ENCODE measurements at places on chromosomes 6 and 20. TPM values are rescaled to one million over a fixed set of nuclear protein-coding genes. Genes with fewer than 3 reads are reported as not detected.

GRCh38 chr6:168533414-168533813 is 92.4 kb downstream of the SMOC2 start:
- H3K27ac ChIP-seq = no peak overlapping the region
- no peaks in the 10 kb centered on the region for H3K27me3 ChIP-seq
- DNase-seq = no peak
- no peak overlapping the region for H3K4me3 ChIP-seq
- no peaks in the 10 kb centered on the region for H3K4me1 ChIP-seq
- no peaks in the 10 kb centered on the region for H3K36me3 ChIP-seq

- no peaks in the 10 kb centered on the region for H3K4me1 ChIP-seq
- DNase-seq = no peak
- H3K4me3 ChIP-seq = no peak overlapping the region
- H3K27ac ChIP-seq = no peak overlapping the region
- no peaks in the 10 kb centered on the region for H3K27me3 ChIP-seq
Measured at GRCh38 chr20:5776077-5776476, 25.9 kb downstream of the SHLD1 start.

DNA sequence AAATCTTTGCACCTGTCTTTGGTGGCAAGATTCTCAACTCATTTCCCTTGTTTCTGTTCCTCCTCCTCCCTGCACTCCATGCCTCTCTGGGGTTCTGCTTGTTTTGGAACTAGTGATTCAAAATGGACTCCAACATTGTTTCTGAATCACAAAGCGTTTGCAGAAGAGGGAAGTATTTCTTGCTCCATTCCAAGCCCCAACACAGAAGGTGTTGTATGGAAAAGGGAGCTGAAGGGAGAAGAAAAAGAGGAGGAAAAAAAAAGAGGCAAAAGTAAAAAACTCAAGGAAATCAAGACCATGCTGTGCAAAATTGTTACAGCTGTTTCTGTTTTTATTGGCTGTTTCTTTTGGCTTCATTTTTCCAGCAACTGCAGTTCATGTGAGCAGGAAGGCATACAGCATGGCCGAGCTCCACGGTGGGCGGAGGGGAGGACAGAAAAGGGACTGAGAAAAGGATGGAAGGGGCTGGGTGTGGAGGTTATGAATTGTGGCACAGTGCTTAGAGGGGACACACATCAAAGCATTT is 66.9 kb upstream of the PRL start:
- no peak overlapping the region for H3K27ac ChIP-seq
- no peaks in the 10 kb centered on the region for H3K27me3 ChIP-seq
- no peak overlapping the region for H3K4me3 ChIP-seq
- no peak for DNase-seq
- H3K36me3 ChIP-seq = no peaks in the 10 kb centered on the region
- no peaks in the 10 kb centered on the region for H3K4me1 ChIP-seq

DNA sequence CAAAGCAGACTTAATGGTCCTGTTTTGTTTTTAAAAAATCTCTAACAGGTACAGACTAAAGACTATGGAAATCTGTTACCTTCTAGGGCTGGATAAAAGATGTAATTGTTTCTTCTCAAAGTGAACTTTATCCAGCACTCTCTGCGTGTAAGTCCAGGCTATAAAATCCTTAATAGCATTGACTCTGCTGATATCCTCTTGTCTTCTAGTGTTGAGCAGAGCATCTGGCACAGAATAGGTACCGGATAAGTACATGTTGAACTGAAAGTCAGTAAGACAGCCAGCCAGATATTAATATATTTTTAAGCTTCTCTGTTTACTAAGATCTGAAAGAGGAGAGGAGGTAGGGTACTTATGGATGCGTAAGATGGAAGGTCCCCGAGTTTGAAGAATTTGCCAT is 262.3 kb downstream of the TBC1D7 start:
- H3K36me3 ChIP-seq = peaks cover 4% of the 10 kb centered on the region
- H3K4me3 ChIP-seq = no peak overlapping the region

DNA sequence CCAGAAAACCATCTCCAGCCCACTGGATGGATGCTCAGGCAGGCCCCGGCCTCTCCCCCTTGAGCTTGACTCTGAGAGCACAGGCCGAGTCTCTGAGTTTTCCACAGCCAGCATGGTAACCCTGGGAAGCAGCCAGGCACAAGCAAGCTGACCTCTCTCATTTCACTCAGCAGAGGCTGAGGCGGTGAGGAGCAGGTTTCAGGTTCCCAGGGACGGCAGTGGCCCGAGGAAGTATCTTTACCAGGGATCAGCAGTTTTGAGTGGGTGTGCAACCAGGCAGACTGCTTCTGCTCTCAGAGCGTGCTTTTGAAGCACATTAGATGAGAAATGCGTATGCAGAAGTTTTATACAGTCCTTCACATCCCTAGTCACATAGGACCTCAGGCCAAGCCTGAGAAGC is 12.6 kb downstream of the HCK start:
- H3K36me3 ChIP-seq = no peaks in the 10 kb centered on the region
- H3K27me3 ChIP-seq = peaks cover 4% of the 10 kb centered on the region
- no peak overlapping the region for H3K27ac ChIP-seq
- no peak overlapping the region for H3K4me3 ChIP-seq
- no peak for DNase-seq

GRCh38 chr6:28303570-28303969 is 22.2 kb downstream of the PGBD1 start:
- DNase-seq = no peak
- H3K4me3 ChIP-seq = no peak overlapping the region
- no peak overlapping the region for H3K27ac ChIP-seq
- no peaks in the 10 kb centered on the region for H3K27me3 ChIP-seq
- H3K36me3 ChIP-seq = peaks cover 15% of the 10 kb centered on the region

GRCh38 chr6:44723439-44724197 is 336.1 kb downstream of the CDC5L start:
- no peak overlapping the region for H3K27ac ChIP-seq
- H3K27me3 ChIP-seq = no peaks in the 10 kb centered on the region
- H3K36me3 ChIP-seq = no peaks in the 10 kb centered on the region
- DNase-seq = no peak
- no peak overlapping the region for H3K4me3 ChIP-seq

SLC17A2 gene
- total RNA-seq = not detected

DNA sequence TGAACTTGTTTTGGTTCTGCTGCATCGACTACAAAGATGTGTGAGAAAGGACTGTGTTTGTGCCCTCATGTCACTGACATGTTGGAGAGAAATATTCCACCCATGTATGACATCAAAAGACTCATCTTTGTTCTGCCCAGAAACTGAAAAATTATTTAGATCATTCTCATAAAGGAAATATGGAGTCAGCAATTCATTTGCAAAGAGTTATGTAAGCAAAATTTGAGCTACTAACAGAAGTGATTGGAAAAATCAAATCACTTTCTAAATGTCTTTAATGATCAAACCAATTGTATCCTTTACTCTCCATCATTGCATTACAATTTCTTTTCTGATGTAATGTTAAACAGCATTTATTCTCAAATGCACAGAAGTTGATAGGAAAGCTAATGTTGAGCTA is 19.3 kb downstream of the ADAT2 start:
- no peaks in the 10 kb centered on the region for H3K4me1 ChIP-seq
- H3K36me3 ChIP-seq = peaks cover 12% of the 10 kb centered on the region
- no peaks in the 10 kb centered on the region for H3K27me3 ChIP-seq
- no peak overlapping the region for H3K27ac ChIP-seq
- no peak overlapping the region for H3K4me3 ChIP-seq

GRCh38 chr6:120590611-120591010 is 743.7 kb downstream of the TBC1D32 start:
- no peak overlapping the region for H3K4me3 ChIP-seq
- H3K36me3 ChIP-seq = no peaks in the 10 kb centered on the region
- no peak overlapping the region for H3K27ac ChIP-seq
- no peak for DNase-seq
- H3K4me1 ChIP-seq = no peaks in the 10 kb centered on the region

CSNK2A1 gene
- total RNA-seq = 266 TPM

RNF217 gene
- 24.0 TPM for total RNA-seq

- no peaks in the 10 kb centered on the region for H3K4me1 ChIP-seq
- H3K27ac ChIP-seq = no peak overlapping the region
- H3K36me3 ChIP-seq = no peaks in the 10 kb centered on the region
- no peak overlapping the region for H3K4me3 ChIP-seq
- DNase-seq = no peak
Measured at GRCh38 chr6:32226434-32226833, 2.6 kb upstream of the NOTCH4 start.

BNIP5 gene
- not detected for total RNA-seq

- H3K36me3 ChIP-seq = no peaks in the 10 kb centered on the region
- no peaks in the 10 kb centered on the region for H3K27me3 ChIP-seq
- no peaks in the 10 kb centered on the region for H3K4me1 ChIP-seq
- H3K4me3 ChIP-seq = no peak overlapping the region
Measured at GRCh38 chr6:139627091-139627490, 252.6 kb upstream of the CITED2 start.

GRCh38 chr6:99184696-99185095 is 164.8 kb downstream of the FAXC start:
- no peaks in the 10 kb centered on the region for H3K27me3 ChIP-seq
- H3K27ac ChIP-seq = no peak overlapping the region
- H3K36me3 ChIP-seq = no peaks in the 10 kb centered on the region
- no peak overlapping the region for H3K4me3 ChIP-seq
- no peak for DNase-seq

- H3K27me3 ChIP-seq = no peaks in the 10 kb centered on the region
- H3K4me3 ChIP-seq = no peak overlapping the region
- no peaks in the 10 kb centered on the region for H3K4me1 ChIP-seq
- H3K27ac ChIP-seq = no peak overlapping the region
- DNase-seq = no peak
Measured at GRCh38 chr20:20095114-20095872, 43.0 kb downstream of the CFAP61 start.

GRCh38 chr20:56460459-56460858 is 8.0 kb upstream of the RTF2 start:
- H3K36me3 ChIP-seq = no peaks in the 10 kb centered on the region
- H3K4me3 ChIP-seq = no peak overlapping the region
- H3K27ac ChIP-seq = no peak overlapping the region
- DNase-seq = no peak
- no peaks in the 10 kb centered on the region for H3K4me1 ChIP-seq

GRCh38 chr6:56368491-56368890 is 121.1 kb upstream of the COL21A1 start:
- no peaks in the 10 kb centered on the region for H3K4me1 ChIP-seq
- no peaks in the 10 kb centered on the region for H3K36me3 ChIP-seq
- DNase-seq = no peak
- H3K4me3 ChIP-seq = no peak overlapping the region
- no peaks in the 10 kb centered on the region for H3K27me3 ChIP-seq

- no peak overlapping the region for H3K4me3 ChIP-seq
- no peak for DNase-seq
- H3K27me3 ChIP-seq = no peaks in the 10 kb centered on the region
- no peak overlapping the region for H3K27ac ChIP-seq
Measured at GRCh38 chr6:168852376-168852884, 401.2 kb downstream of the THBS2 start.

- H3K27ac ChIP-seq = peak overlapping the region; percentile 61
- no peaks in the 10 kb centered on the region for H3K27me3 ChIP-seq
- H3K36me3 ChIP-seq = peaks cover 4% of the 10 kb centered on the region
- peak overlapping the region; percentile 94 for H3K4me3 ChIP-seq
Measured at GRCh38 chr6:110875548-110876169, 1.1 kb downstream of the AMD1 start.

- H3K36me3 ChIP-seq = no peaks in the 10 kb centered on the region
- H3K4me3 ChIP-seq = no peak overlapping the region
- peaks cover 2% of the 10 kb centered on the region for H3K4me1 ChIP-seq
- no peak overlapping the region for H3K27ac ChIP-seq
- DNase-seq = no peak
- no peaks in the 10 kb centered on the region for H3K27me3 ChIP-seq
Measured at GRCh38 chr6:44176762-44177509, 18.3 kb downstream of the CAPN11 start.

DNA sequence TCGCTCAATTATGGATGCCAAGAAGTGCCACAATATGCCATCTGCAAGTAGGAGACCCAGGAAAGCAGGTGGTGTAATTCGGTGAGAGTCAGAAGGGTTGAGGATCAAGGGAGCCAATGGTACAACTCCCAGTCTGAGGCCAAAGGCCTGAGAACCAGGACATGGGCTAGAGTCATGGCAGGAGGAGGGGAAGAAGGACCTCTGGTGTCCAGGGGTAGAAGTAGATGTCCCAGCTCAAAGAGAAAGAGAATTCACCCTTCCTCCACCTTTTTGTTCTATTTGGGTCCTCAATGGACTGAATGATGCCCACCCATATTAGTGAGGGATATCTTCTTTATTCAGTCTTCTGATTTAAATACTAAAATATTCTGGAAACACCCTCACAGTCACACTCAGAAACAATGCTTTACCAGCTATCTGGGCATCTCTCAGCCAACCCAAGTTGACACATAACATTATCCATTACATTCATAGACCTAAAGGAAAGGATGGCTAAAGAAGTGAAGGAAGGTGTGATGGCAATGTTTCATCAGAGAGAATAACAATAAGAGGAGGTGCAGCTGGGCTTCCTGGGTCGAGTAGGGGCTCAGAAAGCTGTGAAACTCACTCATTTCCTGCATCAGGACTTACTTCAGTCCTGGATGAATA is 21.2 kb upstream of the HLA-DQA1 start:
- no peak overlapping the region for H3K27ac ChIP-seq
- H3K4me1 ChIP-seq = no peaks in the 10 kb centered on the region
- H3K4me3 ChIP-seq = no peak overlapping the region
- no peaks in the 10 kb centered on the region for H3K36me3 ChIP-seq
- no peak for DNase-seq
- H3K27me3 ChIP-seq = no peaks in the 10 kb centered on the region

MOG gene
- not detected for total RNA-seq

Data from endodermal cell (in vitro differentiated cells).